ENCODE measurements at places on chromosomes 2 and 18.

- no peak for DNase-seq
Observed at GRCh38 chr2:120403676-120404075, 57.7 kb downstream of the INHBB start.

GRCh38 chr2:182020286-182021070, 34.8 kb downstream of the PPP1R1C start:
- DNase-seq: no peak

DNA sequence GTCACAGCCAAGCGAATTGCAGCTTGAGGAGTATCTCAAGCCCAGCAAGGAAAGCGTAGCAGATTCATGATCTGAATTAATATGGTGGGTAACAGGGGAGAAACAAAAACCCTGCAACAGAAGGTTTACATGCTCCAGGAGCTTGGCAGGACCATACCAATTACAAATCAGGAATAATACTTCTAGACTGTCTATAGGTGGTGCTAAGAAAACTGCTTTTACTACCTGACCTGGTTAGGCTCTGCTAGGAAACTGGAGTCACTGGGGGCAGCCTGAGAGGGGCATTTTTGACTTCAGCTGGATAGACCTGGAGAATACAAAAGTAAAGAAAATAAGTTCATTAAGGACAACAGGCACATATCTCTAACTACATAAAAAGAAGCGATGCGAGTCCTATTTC, 24.6 kb upstream of the SPOPL start:
- DNase-seq: no peak

- no peak for DNase-seq
Observed at GRCh38 chr2:59693231-59693959, 860.1 kb downstream of the BCL11A start.

DNA sequence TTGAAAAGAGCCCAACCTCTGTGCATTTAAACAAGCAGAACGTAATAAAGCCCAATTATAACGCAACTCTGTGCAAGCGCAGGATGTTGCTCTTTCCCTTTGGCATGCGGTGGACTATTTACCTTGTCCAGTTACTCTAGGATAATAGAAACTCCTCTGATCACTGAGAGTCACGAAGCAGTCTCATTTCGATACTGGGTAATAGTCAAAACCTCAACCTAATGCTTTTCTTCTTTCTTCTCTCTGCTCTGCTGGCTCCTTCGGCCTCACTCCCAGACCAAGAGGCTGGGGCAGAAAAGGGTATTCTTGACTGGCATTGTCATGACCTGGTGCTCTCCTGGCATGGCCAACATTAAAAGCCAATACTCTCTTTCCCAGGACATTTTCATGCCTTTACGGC, 89.7 kb upstream of the GCFC2 start:
- DNase-seq: no peak

- peak; percentile 19 for DNase-seq
Observed at GRCh38 chr2:188573453-188573852, 281.8 kb downstream of the GULP1 start.

DNA sequence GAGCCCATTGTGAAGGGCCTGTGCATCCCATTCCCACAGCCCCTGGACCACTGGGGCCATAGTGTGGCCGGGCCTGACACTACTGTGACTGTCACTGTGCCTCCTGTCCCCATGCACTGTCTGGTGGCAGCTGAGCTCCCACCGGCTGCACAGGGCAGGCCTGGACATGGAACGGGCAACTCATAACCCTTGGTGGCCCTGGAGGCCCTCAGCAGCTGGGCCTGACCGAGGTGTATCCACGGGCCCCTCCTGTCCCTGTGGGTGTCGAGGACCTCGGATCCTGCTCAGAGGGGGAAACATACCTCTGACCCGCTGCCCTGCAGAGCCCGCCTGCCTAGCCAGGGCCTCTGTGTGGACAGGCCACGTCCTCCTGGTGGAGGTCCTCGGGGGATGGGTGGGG, 7.8 kb upstream of the GAL3ST2 start:
- DNase-seq: no peak

- DNase-seq: no peak
Observed at GRCh38 chr18:57353940-57354461, 1.6 kb downstream of the ST8SIA3 start.

DNA sequence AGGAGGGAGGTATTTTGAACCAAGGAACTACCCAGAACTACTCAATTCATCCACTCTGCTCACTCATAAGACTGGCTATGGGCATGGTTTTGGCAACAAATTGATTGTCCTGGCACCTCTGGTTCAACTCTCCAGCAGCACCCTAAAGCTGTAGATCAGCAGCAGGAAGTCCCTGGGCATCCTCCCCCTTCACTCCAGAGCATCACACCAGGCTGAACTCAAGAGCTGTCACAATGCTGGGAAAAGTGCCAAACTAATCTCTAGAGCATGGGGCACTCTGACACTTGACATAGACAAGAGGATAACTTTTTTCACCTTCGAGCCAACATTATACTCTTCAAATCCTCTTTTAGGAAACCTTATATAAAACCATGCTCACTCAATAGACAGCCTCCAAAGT, 154.1 kb upstream of the RBBP8 start:
- no peak for DNase-seq

GRCh38 chr2:231682603-231683291, 25.6 kb upstream of the PTMA start:
- DNase-seq: no peak

DNA sequence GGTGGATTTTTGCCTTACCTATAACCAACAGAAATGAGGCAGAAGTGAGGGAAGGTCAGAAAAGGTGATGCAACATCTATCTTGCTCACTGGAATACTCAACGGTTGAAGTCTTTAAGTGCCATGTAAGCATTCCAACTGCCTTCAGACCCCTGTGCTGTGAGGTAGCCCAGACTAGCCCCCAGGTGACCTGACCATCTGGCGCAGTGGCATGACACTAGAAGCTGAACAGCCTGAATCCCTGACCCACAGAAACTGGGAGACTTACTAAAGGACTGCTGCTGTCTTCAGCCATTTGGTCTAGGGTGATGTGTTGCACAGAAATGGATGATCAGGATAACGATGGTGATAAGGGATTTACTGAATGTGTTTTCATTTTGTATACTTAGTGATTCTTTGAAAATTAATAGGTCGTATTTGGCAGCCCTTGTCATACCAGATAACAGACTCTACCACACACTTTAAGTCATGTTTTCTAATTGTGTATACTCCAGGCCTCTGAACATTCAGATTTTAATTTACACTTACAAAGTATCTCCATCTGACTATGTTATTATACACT, 161.5 kb downstream of the STK39 start:
- DNase-seq: no peak

GRCh38 chr2:9824441-9824840, 18.8 kb upstream of the TAF1B start:
- DNase-seq: no peak

DNA sequence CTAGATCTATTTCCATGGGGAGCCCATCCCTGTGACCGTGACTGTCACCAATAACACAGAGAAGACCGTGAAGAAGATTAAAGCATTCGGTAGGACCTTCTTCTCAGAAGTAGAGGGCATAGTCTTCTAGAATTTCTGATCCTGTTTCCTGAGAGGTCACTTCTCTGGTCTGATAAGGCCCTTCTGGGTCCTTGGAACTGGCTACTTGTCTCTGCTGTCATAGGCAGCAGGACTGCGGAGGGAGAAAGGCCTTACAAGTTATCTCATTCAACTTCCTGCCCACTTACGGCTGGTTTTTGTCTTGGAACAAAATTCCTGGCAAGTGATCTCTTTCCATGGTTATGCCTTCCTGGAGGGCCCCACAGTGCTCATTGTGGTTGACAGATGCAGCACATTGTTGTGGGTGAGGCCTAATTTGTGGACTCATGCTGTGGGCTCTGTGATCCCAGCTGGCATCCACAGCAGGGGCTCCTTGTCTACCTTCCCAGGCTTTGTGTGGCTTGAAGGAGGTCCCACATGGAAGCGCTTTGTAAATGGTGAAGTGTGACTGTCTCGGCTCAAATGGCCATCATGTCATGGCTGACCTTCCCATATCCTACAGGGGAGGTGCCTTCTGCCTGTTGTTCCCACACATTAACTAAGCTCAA, 22.0 kb downstream of the SAG start:
- no peak for DNase-seq

DNA sequence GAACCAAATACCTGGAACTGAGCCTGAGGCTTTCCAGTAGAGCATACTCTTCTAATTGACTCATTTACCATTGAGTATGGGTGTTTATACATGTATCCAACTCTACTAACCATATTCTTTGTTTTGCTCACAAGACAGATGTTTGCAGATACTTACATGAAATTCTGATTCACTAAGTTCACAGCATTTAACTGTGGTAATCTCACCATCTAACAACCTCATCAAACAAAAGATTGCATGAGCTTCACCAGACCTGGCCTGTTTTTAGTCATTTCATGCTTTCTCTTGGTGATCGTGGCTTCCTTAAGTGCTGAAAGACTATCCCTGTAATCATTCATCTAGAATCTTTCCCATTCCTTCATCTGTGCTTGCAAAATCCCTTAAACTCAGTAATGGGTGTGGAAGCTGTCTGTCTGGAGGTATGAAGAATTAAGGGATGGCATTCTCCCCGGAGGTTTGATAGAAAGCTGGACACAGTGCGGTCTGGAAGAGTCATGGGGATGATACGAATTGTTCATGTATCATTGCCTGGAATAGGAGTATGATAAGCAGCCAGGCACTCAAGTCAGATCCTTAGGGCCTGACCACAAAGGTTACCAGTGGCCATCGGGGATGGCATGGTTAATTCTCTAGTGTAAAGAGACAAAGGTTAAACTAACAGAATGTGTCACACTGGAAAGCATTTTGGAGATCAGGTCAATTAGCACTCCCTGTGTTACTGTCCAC, 42.0 kb upstream of the IL1R1 start:
- DNase-seq: no peak

DNA sequence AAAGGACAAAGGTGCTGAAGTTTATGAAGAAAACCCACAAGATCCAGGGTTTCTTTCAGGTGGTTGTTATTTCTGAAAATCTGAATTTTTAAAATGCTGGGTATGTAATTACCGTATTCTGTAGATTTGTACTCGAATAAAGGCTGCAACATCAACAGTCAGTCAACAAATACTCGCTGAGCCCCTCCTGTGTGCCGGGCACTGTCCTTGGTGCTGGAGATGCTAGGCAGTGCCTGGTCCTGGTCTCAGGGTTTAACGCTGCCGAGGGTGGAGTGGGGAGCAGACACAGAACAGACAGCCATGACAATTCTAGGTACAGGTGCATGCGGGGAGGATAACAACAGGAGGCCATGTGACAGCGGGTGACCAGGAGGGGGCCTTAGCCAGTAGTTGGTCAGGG, 27.2 kb upstream of the PDIA6 start:
- no peak for DNase-seq

- peak; percentile 62 for DNase-seq
Observed at GRCh38 chr2:151251012-151251411, 10.7 kb downstream of the RBM43 start.

DNA sequence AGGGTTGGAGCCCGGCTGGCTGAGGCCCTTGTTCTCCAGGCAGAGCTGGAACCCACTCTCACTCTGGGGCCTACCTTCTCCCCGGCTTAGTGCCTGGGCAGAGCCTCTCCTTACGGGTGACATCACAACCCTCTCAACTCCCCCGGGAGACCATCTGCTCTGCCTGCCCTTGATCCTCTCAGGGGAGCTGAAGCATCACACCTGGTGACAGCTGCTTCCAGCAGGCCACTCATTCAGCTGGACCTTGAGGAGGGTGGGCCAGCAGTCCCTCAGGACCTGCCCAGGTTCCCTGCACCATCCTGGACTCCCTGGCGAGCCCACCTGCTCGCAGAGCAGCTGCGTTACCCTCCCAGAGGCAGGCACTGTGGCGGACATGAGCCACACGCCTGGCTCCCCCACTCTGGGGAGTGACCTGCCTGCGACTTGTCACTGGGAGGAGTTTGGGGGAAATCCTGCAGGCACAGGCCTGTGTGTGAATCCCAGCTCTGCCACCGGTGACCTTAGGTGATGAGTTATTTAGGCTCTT, 13.1 kb downstream of the HS6ST1 start:
- DNase-seq: no peak

DNA sequence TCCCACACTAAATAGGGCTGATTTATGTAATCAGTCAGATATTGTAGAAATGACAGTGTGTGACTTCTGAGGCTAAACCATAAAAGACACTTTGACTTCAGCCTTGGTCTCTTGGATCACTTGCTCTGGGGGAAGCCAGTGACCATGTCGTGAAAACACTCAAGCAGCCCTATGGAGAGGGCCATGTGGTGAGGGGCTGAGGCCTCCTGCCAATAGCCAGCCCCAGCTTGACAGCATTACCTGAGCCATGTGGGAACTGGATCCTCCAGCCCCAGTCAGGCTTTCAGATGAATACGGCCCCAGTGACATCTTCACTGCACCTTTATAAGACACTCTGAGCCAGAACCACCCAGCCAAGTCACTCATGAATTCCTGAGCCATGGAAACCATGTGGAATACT, 20.8 kb downstream of the TNS1 start:
- DNase-seq: no peak

- DNase-seq: no peak
Observed at GRCh38 chr2:186429104-186429503, 57.0 kb upstream of the ZC3H15 start.

GRCh38 chr2:46555011-46555410, 75.6 kb downstream of the TMEM247 start:
- no peak for DNase-seq

DNA sequence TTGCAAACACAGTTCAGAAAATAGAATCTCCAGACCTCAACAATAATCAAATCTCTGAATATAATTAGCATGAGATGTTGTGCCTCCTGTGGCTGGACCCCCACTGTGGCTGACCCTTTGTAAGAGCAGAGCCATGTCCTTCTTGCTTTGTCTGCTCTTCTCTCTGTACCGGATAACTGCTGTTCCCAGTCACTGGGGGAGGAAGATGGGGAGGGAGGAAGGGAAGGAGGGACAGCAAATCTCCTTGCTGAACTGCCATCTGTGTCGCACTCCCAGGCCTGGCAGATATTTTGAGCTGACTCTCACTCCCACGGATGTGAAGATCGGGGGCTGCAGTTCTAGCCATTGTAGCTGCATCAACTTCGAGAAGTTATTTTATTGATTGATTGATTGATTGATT, 319.0 kb upstream of the CXCR4 start:
- no peak for DNase-seq

DNA sequence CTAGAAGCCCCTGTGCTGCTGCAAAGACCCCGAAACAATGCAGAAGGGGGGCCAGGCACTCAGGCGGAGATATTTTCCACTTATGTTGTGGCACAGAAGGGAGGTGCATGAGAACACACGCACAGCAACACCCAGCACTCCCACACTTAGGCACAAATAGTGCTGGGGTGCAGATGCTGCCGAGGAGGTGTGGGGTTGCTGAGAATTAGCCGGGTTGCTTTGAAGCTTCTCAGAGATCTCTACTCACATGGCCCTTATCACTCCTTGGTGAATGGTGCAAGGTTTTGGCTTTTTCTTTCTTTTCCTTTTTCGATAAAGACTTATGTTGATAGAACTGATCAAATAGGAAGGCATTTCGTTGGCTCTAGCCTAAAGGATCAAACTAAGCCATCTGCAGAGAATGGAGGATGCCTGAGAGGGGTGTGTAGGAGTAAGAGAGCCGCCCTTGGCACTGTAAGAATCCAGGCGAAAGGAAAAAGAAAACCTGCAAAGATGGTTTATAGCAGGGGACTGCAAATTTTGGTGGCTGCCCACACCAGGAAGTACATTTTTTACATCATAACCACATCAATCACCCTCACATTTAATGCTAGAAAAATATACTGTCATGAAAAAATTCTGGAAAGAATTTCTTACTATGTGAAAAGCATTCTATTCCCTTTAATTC, 27.9 kb upstream of the FHL2 start:
- no peak for DNase-seq

GRCh38 chr2:174335988-174336500, 1.3 kb downstream of the SP9 start:
- DNase-seq: no peak
